ENCODE measurements at places on chromosomes 6 and 20.

DNA sequence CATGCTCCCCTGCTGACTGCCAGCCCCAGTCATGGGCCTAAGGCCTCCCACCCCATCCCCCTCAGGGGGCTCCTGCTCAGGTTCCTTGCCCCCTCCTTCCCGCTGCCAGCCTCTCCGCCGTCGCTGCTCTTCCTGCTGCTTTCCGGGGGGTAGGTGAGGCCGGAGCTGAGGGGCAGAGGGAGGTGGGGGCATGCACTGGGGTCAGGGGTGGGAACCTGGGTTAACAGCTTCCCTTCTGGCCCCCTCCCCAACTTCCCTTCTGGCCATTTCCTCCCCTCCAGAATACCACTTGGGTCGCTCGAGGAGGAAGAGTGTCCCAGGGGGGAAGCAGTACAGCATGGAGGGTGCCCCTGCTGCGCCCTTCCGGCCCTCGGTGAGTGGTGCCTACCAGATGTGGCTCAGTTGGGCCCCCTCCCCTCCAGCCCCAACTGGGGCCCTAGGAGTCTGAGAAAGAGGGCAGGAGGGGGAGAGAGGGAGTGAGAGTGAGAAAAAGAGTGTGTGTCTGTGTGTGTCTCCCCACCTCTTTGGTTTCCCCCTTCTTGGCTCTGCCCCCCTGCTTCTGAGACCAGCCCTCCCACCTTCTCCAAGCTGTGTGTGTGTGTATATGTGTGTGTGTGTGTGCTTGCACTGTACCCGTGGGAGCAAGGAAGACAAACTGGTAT lies 12.1 kb downstream of the SYNGAP1 start:
- no peak for DNase-seq

GRCh38 chr6:73680289-73680918 lies 15.6 kb upstream of the CD109 start:
- DNase-seq = no peak

- no peak for DNase-seq
These were observed 43.3 kb upstream of the IRF4 start for GRCh38 chr6:347951-348859.

DNA sequence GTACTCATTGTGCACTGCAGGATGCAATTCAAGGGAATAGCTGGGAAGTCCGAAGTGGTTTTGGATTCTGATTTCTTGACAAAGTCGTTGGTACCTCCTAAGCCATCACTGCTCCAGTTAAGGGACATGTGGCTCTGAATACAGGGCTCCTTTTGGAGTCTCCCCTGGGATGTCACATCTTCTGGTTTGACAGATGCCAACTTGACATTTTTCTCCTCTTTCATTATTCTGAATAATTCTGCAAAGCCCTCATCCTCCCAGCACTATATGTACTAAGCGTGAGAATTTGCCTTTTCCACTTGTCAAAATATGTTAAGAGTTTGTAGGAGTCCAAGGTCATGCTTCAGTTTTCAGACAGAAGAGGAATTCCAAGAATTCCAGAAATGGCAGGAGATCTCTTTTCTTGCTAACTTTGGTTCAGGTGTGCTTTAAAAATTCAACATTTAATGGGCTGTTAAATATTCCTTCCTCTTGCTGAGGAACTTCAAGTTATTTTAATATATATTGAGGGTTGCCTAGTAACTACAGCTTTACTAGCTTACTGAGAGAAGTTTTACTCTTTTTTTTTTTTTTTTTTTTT lies 38.7 kb downstream of the DOK5 start:
- DNase-seq = no peak

DNA sequence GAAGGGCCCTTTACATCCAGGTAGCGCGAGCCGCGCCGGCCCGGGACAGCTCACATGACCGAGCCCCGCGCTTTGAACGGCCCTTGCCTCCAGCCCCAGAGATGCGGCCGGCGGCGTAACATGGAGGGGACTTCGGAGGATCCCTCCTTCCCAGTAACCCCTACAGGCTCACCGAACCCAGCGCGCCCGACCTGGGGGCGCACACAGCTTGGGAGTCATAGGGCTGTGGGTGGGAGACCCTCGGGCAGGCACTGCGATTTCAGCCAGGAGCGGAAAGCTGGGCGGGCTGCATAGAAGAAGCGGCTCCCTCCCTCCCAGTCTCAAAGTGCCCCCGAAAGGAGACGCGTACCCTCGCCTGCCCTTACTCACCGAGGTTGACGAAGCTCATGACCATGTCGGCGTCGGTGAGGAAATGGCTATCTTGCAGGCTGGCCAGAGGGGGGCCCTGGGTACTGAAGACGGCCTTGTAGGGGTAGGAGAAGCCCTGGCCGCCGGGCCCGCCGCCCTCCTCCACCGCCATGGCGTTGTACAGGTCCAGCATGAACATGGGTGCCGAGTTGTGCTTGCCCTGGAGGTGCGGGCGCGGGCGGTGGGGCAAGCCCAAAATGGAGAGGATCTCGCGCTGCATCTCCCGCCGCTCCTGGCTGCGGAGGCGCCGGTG lies 975 bp downstream of the BMP7 start:
- no peak for DNase-seq

DNA sequence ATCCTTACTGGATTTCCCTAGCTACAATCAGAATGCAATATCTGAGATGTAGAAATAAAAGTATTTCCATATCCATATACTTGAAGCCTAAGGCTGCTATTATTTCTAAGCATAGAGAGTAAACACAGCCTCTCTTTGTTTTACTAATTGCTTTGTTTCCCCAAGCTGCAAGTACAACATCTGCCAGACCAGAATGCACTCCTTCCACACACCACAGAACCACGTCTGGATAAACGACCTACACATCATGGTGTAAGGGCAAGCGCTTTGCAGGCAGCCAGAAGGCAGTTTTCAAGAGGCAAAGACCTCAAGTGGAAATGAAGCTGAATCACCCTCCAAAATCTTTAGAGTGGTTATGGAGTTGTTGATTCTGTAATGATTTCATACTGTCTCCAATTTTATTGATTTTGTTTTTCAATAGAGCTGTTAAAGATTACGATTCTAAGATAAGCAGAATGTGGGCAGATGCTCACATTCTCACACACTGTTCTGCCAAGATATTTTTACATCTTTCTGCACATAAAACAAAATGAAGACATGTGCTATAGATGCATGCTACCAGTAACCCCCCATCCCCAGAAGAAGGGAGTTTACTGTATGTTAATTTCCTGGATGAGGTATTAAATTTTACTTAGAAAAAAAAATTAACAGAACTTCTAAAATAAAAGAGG lies 88.8 kb downstream of the THEMIS start:
- DNase-seq = no peak
